Thyroid gland (tissue), 4 donors: ENCODE measurements at places on chromosomes 2 and 18.

DNA sequence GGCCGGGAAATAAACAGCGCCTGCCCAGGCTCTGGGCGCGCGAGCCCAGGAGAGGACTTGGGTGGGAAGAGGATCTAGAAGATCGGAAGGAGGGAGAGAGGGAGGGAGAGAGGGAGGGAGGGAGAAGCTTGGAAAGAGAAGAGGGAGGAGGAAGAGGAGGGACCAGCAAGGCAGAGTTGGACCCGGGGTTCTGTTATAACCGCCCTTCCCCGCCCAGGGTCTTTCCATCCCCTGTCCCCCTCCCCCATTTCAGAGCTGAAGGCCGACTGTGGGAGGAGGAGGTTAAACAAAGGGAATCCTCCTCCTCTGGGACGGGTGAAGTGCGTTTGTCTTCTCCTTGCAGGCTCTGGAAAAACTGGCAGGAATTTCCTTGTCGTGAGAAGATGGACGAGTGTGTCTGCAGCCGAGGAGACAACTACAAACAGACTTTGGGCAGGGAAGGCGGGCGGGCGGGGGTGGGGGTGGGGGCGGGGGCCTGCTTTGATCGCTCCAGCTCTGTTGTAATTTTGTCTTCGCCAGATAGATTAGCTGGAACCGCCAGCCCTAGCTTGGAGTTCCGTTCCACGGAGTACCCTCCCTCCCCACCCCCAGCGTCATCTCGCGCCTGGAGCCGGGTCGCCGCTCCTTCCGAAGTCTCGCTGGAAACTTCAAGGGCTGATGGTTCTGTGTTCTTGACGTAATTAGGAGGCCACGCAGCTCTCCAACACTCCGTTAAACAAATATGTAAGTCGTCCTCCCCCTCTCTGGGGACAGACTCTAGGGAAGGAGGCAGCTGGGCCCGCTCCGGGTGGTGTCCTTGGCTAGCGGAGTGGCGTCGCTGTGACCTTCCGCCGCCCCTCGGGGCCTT is 6.4 kb upstream of the SP9 start:
- no peak for DNase-seq

DNA sequence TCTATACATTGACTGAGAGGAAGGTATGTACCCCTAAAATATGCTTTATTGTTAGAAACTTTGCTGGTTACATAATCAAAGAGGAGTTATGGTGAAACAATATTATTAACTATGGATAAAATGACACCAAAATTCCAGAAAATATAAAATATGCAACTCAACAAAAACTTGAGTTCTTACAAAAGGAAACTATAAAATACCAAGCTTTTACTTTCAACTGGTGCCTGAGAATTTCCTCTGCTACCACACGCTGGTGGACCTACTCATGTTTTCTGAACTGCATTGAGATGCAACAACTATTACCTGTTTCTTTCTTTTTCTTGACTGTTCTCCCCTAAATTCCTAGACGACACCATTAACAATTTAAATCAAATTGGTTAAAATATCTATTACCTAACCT is 8.2 kb upstream of the NFE2L2 start:
- no peak for DNase-seq

- no peak for DNase-seq
These were observed 320.3 kb upstream of the VRK2 start for GRCh38 chr2:57726294-57726693.

DNA sequence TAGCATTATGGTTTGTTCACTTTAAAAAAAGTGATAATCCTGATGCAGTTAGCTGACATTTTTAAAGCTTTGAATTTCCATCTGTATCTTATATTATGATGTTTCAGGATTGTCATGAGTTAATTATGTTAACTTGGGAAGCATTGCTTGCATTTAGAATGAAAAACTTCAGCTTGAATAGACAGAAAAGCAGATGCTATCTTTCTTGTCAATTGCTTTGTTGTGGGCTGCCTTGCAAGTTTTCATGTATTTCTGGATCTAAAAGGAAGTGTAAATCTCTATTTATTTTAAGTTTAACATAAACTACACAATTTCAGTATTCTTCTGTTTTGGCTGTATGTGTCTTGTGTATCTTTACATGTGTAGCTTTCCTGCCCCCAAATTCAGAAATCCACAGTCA is 479.5 kb downstream of the ARHGAP15 start:
- DNase-seq, result no peak

GRCh38 chr2:221001381-221001801 is 570.7 kb downstream of the EPHA4 start:
- DNase-seq, result no peak

GRCh38 chr2:179263015-179263414 is 1.6 kb downstream of the SESTD1 start:
- DNase-seq, result no peak

DNA sequence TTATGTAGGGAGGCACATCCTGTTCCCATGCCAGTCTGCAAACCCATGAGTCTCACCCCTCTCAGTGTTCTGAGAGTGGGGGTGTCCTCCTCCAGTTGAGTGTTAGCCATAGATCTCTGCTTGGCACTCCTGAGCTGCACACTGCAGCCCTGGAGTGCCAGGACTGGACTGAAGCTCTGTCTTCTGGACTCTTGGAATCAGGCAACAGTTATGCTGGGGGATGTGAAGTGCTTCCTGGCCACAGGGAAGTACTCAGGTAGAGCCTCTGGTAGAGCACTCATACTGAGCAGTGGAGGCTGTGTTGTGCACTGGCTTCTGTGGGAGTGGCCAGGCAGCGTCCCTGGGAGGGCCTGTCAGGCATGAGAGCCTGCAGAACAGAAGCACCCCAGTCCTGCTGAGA is 43.0 kb downstream of the SERPINB7 start:
- no peak for DNase-seq

DNA sequence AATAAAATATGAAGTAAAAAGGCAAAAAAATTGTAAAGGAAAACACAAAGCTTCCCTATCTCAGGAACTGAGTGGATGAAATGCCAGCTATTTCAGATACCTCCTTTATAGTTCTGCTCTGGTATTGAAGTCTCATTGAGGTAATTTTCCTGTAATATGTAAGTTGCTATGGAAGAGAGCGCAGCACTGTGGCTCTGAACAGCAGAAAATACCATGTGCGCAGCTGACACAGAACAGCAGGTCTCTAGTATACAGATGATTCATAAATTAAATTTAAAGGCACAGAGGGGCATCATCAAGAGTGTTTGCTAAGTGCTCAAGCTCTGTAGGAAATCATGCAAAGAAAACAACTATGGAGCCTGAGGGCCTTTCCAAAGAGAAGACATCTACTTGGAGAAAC is 315.3 kb upstream of the CDH7 start:
- no peak for DNase-seq

DNA sequence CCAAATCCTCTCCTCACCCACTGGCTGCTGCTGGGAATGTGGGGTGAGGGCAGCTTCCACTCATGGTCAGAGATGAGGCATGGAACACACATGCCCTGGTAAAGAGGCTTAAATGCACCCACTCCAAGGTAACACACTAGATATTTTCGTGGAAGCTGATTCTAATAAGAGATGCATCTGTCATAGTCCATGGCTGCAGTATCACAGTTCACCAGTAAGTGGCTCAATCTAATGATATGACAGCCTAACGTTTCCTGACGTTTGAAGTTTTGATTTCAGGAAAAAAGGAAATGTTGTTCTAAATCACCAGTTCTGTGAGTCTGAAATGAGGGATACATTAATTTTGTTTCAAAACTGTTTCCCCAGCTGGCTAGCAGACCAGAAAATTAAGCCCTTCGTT is 38.2 kb downstream of the LCT start:
- no peak for DNase-seq

DNA sequence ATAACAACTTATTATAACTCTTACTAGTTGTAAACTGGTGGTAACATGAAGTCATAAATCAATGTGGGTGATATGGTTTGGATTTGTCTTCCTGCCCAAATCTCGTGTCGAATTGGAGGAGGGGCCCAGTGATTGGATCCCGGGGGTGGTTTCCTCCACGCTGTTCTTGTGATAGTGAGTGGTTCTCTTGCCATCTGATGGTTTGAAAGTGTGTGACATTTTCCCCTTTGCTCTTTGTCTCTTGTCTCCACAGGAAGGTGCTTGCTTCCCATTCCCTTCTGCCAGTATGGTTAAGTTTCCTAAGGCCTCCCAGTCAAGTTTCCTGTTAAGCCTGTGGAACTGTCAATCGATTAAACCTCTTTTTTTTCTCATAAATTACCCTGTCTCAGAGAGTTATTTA is 321.6 kb downstream of the DSEL start:
- no peak for DNase-seq

GRCh38 chr18:77701977-77702376 is 452.3 kb downstream of the GALR1 start:
- no peak for DNase-seq

DNA sequence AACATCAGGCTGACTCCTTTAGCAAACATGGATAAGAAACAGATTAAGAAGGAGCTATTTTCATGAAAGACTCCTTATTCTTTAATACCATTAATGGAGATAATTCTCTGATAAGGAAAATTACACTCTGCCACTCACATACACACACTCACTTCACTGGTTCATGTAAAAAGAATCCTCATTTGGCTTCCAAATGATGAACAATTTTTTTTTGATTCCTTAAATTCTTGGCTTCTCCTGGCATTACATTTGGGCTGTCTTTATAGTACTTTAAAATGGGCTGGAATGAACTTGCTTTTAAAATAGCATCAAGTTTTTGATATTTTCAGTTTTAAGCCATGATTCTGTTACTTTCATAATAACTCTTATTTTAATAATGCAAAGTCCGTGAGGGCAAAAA is 328.6 kb downstream of the SLC8A1 start:
- DNase-seq, result no peak

DNA sequence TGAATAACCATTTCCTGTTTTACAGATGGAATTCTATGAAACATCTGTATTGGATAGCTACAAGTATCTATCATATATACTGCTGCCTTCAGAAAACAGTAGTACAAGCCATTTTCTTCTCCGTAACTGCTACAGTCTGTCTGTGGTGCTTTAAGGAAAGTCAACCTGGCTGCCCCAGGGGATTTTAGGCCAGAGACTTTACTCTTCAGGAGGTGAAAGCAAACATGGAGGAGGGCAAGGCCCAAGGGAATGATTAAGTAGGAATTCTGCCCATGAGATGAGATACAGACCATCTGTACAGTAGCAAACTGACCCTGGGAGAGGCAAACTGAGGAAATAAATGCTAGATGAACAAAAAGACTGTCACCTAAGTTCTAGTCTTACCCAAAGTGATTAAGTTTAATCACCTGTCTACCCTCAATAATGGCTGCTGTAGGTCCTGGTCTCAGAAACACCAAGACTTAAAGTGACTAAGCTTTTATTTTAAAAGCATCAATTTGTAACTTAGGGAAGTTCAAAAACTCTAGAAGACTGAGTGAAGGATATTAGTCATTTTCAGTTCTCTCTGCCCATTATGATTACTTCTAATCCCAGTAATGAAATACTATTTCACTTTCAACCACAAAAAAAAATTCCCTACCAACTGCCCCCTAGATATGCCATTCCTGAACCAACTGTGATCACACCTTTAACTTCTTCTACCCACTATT is 14.8 kb downstream of the MBD2 start:
- DNase-seq, result no peak

DNA sequence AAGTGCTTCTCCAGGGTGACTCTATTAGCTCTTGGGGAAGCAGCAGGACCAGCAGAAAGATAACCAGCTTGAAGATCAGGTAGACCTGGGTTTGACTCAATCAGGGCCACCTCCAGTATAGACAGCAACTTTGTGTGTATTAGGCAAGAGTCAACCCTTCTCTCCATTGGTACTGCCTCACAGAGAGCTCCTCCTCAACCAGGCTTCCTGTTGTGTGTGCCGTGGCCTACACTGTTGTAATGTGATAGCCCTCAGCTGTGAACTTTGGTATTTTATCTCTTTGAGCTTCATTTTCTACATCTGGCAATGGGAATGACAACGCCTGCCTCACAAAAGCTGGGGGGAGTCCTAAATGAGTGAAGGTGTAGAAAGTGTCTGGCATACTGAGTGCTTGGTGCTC is 17.0 kb upstream of the MAP3K20 start:
- DNase-seq, result no peak

DNA sequence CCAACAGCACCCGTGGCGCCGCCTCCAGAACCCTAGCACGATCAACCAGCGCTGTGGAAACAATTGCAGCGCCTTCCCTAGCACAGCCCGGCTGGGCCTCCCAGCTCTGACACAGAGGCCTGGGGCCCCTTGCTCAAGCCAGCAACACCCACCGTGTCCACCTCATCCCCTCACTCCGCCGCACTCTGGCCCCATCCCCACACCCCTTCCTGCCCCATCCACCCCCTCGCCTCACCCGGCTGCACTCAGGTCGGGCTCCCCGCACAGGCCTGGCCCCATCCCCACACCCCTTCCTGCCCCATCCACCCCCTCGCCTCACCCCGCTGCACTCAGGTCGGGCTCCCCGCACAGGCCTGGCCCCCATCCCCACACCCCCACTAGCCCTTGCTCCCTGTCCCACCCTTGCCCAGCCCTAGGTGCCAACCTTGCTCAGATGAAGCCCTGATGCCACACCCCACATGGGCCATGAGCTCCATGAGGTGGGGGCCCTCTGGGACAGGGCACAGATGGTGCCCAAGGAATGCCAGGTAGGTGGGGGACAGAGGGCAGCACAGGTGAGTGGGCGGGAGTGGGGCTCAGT is 28.7 kb downstream of the KIF1A start:
- no peak for DNase-seq

GRCh38 chr18:56245866-56246580 is 392.4 kb downstream of the TXNL1 start:
- DNase-seq, result no peak

- no peak for DNase-seq
These were observed 13.4 kb downstream of the IL1R1 start for GRCh38 chr2:102155703-102156515.

DNA sequence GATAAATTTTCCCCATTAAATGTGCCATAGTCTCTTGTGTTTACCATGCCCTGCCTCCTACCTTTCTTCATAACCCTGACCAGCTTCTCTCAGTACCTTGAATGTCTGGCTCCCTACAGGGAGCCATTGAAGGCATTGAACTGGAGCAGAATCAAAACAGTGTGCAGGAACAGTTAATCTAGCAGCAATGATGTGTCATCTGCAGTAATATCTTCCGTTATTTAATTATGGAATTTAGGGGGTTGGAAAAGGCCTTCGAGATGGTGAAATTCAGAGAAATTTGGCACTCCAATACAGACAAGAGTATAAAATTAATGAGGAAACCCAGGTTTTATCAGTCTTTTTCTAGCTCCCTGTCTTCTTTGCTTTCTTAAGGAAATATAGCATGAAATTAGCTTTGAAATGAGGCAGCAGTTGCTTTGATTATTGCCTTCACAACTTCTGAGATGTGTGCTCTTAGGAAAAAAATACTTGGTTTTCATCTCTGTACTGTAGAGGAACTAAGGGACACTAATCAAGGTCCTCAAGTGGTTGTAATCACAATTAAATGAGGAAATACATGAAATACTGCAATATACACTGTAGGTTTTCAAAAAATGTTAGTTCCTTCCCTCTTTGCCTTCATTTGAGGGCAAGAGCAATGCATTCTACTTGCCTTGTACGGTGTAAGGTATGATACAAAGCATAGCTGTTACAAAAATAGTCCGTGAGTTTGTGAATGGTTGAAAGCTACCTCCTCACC is 369.1 kb downstream of the SETBP1 start:
- DNase-seq, result no peak
